ENCODE measurements at places on chromosomes 5 and 9.

DNA sequence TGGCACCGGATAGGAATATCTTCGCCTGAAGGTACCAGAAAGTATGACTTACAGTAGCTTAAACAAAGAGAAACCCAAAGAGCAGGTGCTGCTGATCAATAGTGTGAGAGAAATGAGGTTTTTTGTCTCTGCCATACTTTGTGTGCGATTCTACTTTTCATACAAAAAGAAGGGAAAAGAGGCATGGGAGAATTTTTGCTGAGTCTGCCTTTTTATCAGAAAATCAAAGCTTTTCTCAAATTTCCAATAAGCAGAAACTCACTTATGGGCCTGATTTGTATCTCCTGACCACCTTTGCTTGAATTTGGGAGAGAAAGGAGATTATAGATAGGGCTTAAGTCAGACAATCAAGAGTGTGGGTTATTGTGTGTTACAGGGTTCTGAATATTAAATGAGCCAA, 65.5 kb upstream of the TAF11L2 start:
- DNase-seq, result no peak

DNA sequence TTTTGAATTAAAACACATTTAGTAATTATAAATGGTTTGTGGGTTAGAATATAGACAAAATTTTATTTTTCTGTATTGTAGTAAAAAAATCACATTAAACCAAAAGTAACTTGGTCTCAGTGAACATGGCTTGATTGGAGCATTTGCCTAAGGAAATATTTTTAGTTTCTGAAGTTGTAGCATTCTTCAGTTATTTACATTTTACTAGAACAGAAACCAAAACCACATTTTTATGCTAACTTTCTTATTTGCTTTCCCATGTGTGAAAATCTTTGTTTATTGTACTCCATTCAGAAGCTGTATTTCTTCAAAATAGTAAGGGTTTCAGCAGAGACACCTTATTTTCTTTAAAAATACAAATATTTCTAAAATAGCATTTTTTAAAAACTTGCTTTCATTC, 129.9 kb downstream of the SGCD start:
- DNase-seq, result no peak

DNA sequence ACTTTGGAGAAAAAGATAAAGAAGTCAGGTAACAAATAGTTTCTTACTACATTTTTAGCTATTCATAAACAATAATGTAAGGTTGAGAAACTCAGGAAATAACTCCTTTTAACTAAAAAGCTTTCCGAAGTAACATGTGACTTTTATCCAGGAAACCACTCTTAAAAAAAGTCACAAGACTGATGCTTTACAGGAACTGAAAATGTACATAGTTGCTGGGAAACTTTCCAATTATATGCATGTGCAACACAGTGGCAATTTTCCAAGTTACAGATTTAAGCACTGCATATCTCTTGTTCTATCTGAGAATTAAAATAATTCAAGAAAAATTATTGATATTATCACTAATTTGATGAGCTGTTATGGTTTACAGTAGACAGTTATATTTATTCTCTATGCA, 105.2 kb downstream of the CDH10 start:
- peak; percentile 4 for DNase-seq

DNA sequence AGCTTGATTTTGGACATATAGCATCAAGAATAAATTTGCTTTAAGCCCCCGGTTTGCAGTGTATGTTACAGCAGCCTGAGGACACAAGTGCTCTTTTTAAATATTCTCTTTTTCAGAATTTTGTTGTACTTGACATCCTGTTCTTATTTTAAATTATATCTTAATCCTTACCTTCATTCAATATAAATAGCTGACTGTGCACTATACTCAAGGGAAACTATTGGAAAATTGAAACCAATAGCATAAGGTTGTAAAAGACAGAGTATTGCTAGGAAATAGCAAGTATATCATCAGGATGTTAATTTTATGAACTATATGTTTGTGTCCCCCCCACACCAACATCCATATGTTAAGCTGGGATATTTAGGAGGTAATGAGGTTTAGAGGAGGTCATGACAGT, 120.4 kb upstream of the CDH10 start:
- no peak for DNase-seq

DNA sequence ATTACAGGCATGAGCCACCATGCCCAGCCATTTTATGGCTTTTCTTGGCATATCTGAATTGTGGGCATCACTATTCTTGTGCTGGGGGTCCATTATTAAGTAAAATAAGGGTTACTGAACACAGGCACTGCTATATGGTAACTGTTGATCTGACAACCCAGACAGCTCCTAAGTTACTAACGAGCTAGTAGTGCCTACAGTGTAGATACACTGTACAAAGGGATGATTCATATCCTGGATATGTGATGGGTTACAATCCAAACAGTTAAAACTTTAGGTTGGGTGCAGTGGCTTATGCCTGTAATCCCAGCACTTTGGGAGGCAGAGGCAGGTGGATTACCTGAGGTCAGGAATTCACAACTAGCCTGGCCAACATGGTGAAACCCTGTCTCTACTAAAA, 4.3 kb downstream of the CD14 start:
- no peak for DNase-seq

DNA sequence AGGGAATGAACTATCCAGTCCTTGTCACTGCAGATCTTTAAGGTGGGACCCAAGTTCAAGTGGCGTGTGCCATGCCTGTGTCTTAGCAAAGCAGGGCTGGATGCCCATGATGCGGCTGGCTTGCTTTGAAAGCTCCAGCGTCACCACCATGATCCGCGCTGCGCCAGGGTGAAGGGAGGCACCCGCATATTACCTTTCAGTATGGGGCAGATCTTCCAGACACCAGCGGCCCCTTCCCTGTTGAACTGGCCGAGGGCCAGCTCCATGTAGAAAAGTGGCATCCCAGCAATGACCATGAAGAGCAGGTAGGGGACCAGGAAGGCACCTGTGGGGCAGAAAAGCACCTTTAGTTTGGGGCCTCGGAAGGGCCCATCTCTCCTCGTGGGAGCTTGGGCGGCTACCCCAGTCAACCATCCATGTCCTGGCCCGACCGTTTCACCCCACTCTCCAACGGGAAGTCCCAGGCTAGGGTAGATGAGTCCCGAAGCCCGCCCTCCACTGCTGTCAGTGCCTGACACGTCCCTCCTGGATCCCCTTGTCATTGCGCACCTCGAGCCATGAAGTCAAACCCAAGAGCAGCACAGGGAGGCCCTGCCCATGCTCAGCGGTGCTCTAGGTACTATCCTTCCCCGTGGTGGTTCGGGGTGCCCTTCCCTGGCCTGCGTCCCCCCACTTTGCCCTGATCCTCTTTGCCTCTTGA, 3.9 kb downstream of the SLC6A3 start:
- DNase-seq, result no peak

DNA sequence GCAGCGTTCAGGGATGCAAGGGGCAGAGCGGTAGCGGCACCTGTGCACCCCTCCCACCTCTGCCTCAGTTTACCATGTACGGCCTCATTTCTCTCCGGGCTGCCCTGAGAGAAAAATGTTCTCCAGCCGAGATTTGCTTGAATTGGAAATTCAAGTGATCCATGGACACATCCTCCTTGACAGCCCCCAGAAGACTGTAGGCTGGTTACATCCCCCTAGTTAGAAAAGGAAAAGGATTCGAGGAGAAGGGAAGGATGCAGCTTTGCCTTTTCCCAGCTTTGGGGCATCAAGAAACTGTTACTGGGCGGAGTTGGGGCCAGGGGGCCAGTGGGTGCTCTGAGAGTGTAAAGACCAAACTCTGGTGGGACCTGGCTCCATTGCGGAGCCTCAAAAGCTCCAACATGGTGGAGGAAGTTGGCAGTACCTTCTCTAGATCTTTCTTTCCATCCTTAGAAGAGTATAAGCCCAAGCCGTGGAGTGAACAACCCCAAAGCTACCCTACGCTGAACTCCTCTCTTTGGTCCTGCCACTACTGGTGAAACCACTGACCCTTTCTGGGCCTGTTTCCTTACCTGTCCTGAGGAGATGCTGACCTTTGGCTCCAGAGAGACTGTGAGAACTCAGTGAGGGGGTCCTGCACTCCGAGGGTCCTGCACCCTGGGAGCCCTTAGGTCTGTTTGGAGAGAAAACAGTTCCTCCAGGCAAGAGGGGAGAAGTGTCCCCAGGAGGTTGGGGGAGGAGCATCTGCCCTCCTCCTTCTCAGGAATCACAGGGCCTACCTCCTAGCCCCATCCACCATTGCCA, 1.0 kb upstream of the BARX1 start:
- DNase-seq, result no peak

DNA sequence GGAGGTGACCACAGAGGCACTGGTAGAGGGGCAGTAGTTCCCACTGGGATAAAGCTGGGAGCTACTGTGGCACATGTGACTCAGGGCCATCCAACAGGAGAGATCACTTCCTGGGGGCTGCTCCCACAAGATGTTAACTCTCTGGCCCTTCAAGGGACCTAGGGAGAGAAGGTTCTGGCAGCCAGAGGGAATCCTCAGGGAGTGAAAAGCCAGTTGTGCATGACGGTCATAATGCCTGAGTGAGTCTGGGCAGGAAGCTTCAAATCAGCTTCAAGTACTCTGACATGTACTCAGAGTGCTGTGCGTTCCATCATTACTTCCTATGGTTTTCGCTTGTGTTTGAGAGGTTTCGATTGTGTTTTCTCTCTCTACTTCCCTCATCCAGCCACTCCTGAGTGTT, 388.5 kb downstream of the GABRG2 start:
- DNase-seq, result no peak

GRCh38 chr5:107805166-107805565, 134.4 kb upstream of the EFNA5 start:
- DNase-seq, result no peak

- no peak for DNase-seq
Observed at GRCh38 chr5:83306572-83307241, 164.8 kb upstream of the VCAN start.

DNA sequence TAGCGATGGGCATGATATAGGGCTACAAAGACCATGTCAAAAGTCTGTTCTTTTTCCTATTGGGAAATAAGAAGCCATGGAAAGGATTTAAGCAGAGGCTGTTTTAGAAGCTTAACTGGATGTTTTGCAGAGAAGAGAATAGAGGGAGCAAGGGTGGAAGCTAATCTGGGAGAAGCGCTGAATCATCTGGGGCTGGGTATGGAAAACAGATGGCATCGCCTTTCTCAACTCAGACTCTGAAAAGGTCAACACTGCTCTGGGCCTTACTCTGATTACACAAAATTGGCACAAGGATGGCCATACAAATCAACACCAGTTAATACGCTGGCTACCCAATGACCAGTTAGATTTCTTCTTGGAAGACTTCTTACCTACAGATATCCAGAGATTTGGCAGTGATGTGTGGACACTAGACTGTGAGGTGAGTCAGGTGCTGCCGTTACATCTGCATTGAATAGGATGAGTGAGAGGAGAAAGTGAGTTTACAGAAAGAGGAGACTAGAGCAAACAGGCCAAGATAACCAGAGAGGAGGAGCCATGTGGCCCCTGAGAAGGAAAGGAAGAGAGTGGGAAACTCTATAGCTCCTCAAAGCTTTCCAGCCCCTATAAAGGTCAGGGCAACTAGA, 6.2 kb upstream of the TCERG1 start:
- DNase-seq, result no peak

DNA sequence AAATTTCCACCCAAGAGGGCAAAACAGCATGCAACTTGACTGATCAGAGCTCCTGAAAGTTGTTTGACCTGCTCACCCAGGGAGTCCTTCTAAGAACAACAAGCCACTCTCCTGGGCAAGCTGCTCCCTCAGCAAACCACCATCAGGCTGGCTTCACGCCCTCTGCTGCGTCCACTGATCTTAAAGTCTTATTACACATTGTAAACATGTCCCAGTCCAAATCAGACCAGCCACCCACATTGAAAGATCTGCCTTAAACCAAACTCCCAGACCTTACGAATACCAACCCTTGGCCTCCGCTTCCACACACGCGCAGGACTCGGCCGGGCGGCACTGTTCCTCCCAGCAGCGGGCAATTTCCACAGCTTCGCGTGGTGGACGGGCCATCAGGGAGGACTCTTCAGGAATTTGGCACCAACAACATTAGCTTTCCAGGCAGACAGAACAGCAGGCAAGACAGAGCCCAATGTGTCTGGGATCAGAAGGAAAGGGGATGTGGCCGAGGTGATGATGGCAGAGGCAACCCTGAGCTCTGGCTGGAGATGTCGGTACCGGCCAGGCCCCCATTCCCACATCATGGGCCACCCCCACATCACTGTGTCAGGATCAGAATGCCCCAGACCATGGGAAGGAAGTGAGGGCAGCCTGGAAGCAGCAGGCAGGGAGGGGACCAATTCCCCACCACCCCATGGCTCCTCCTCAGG, 56.8 kb downstream of the SEMA4D start:
- DNase-seq, result no peak

DNA sequence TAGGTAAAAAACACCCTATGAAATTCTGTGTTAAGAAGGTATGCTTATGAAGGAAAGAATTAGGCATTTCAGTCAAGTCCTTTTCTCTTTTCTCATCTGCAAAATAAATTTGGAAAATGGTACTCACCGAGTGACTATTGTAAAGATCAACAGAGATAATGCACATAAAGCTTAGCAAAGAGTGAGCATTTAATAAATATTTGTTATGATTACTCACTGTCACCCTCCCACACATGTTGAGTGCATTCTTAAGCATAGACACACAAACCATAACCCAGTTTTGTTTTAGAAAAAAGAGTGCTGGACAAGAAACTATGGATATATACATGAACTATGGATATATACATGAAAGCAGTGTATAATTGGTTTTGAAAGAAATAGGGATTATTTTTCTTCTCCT, 54.7 kb upstream of the PRLR start:
- no peak for DNase-seq

- DNase-seq, result no peak
Observed at GRCh38 chr5:76542887-76543690, 80.1 kb downstream of the F2RL2 start.

DNA sequence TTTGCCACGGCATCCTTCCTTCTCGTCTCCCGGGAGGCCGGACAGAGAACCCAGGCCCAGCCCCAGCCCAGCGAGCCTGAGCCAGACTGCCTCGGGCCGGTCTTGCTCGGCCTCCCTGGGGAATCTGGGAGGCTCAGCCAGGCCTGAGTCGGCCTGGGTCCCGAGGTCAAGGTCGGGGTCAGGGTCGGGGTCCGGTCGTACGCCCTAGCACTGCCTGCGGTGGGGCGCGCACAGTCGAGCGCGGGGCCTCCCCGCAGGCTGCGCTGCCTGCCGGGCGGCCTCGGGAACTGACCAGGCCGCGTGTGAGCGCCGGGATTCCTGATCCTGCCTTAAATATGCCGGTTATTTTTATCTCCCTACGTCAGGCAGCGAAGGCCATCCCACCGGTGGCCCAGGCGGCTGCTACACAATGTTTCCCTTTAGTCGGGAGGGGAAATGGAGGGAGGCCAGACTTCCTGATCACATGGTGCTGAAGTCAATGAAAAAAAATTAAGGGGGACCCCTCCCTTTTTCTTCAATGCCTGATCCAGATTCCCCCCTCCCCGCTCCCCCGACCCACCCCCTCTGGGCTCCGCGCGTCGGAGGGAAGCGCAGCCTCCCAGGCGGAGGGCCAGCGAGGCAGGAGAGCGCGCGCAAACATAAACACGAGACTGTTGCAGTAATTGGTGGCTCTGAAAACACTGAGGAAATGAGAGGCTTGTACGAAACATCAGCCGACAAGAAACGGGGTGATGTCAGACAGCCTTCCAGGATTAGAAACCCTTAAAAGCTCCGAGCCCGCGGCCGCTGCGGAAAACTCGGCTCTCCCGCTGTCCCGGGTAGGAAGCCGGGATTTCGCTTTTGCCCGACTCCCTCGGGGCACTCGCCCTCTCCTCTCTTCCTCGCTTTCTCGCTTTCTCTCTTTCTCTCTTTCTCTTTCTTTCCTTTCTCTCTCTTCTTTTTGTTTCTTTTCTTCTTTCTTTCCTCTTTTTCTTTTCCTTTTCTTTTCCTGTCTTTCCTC, 148.2 kb upstream of the KLF4 start:
- peak; percentile 98 for DNase-seq
